Stimulated activated CD8-positive, alpha-beta memory T cell treated with anti-CD3 and anti-CD28 coated beads, Interleukin-4, amount 100 ng/mL, for 4 hours (primary cell): ENCODE measurements at places on chromosomes 5 and 9.

GRCh38 chr9:115276621-115277020 lies 158.7 kb upstream of the TNC start:
- no peak for DNase-seq

GRCh38 chr9:18493451-18493993 lies 19.6 kb downstream of the ADAMTSL1 start:
- no peak for DNase-seq

DNA sequence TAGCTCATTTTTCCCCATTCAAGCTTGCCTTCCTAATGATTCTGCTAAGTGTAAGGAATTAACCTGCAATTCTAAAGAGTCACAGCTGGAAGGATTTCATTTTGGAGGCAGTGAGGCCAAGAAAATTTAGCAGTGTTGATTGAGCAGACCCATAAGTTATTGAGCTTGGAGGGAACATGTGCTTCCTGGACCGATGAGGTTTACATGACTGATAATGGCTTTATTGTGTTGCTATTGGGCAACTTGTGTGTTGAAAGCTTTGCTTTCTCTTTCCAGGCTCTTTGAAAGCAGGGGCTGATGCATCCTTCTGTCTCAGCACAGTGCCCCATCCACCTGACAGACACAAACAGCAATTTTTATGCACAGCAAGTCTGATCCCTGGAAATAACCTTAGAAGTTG lies 398.9 kb upstream of the PCSK5 start:
- DNase-seq = no peak

DNA sequence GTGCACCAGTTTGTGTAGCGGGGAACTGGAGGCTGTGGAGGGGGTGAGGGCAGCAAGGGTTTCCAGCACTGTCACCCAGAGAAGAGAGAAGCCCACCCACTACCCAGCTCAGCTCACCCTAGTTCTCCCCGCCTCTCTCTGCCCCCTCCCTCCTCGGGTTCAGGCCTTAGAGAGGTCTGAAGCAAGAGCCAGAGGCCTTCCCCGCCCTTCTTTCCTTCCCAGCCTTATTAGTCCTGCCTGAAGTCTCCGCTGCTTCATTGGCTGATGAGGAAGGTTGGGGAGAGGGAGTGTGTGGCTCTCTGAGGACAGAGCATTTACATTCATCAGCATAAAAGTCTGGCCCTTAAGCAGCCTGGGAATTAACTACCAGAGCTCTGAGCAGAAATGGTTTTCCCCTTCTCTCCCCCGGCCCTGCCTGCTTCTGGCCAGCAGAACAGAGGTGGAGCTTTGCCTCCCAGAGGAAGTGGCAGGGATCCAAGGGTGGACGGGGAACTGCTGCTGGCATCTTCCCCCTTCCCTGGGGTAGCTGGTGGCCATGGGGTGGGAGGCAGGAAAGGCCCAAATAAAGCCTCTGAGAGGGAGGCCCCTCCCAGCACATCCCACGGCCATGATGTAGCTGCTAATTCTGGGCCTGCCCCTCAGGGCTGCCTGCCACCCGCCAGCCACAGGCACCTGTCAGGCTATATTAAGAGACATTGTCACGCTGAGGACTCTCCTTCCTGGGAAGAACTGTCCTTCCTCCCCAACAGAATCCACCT lies 4.1 kb downstream of the DNAJB5 start:
- DNase-seq = no peak

DNA sequence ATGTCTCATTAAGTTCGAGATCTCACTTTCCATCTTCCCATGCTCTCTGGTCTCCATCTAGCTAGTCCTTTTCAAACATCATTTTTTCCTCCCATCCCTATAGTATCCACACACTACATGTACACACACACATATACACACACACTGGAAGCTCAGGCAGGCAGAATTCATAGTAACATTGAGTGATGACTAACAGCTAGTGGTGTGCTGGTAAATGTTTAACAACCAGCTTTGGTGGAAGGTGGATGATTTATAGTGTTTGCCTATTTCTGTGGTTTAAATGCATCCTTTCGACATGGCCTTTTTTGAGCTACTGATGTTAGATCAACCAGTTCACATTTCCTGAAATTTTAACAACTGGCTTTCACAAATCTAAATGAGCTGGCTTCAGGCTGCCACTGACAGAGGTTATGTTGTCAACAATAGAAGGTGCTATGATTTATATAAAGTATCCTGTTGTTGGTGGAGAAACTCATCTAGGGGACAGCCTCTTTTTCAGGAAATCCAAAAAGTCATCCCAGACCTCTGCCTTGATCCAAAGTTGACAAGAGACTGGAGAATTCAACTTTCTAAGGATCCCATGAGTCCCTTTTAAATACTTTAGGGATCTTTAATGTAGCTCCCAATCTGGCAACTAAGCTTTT lies 117.8 kb downstream of the CCDC192 start:
- DNase-seq = no peak
